NCI-H187 treated with DMSO at 0.1 percent for 48 hours (cell line): ENCODE measurements at places on chromosomes 5 and 9.

DNA sequence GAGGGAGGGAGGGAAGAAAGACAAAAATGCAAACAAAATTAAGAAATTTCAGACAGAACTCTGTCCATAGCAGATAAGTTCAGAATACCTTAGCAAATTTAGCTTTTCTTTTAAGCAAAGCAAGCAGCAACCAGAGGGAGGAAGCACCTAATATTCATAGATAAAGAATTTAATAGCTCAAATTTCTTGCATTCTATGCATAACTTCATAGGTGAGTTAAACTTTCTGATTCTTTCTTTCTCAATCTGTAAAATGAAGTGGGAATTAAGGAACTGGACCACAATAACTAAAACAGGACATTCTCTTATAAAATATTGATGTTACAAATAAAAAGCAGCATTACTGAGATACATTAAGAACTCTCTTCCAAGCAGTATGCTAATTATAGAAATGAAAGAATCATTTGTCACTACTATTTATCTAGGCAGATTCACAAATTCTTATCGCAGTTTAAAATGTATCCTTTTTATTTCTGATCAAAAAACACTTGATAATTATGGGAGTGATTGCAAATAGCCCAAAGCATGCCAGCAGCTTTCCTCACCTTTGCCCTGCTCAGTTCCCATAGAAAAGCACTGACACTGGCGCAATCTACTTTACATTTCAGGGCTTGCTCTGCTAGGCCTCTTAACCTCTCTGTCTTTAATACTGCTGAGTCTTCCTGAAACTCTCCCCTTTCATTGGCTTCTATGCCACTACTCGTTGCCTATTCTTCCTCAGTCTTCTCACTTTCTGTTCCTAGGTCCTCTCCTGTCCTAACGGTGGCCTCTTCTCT, 341.8 kb downstream of the PIK3R1 start:
- no peak for DNase-seq

- no peak for DNase-seq
These were observed 117.6 kb downstream of the PIP5K1B start for GRCh38 chr9:68822596-68823165.

DNA sequence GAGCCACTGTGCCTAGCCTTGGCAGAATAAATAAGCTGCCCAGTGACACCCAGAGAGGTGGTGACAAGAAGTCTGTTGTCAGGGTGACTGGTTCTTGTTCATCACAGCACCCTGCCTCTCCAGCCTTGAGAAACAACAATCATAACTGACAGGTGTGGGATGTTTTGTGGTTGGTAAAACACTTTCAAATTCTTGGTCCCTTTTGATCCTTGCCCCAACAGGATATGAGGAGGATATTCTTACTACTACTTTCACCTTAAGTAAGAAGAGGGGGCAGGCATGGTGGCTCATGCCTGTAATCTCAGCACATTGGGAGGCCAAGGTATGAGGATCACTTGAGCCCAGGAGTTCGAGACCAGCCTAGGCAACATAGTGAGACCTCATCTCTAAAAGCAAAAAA, 14.2 kb upstream of the FRRS1L start:
- DNase-seq, result no peak

- no peak for DNase-seq
These were observed 155.0 kb downstream of the TMEM167A start for GRCh38 chr5:82922086-82922734.

- DNase-seq, result no peak
These were observed 276.5 kb downstream of the SLIT3 start for GRCh38 chr5:169024421-169024820.

DNA sequence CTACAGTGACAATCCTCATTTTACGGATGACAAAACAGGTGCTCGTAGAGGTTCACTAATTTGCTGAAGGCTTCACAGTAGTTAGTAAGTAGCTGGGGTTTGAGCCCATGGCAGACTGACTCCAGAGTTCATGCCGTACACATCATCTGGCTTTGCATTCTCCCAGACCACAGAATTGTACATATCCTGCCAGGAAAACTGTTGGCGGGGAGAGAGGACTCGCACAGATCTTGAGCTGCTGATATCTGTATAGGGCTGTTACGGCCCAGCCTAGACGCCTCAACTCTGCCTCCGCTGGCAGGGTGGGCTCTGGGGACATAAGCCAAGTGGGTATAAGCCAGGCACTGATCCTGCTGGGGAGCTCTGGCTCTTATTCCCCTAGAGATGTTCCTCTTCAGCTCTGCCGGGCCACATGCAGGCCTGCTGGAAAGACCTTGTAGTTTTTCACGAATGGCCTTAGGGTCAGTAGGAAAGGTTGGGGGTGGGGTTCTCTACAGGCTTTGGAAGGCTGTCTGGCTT, 16.3 kb downstream of the LARP1 start:
- DNase-seq, result no peak

DNA sequence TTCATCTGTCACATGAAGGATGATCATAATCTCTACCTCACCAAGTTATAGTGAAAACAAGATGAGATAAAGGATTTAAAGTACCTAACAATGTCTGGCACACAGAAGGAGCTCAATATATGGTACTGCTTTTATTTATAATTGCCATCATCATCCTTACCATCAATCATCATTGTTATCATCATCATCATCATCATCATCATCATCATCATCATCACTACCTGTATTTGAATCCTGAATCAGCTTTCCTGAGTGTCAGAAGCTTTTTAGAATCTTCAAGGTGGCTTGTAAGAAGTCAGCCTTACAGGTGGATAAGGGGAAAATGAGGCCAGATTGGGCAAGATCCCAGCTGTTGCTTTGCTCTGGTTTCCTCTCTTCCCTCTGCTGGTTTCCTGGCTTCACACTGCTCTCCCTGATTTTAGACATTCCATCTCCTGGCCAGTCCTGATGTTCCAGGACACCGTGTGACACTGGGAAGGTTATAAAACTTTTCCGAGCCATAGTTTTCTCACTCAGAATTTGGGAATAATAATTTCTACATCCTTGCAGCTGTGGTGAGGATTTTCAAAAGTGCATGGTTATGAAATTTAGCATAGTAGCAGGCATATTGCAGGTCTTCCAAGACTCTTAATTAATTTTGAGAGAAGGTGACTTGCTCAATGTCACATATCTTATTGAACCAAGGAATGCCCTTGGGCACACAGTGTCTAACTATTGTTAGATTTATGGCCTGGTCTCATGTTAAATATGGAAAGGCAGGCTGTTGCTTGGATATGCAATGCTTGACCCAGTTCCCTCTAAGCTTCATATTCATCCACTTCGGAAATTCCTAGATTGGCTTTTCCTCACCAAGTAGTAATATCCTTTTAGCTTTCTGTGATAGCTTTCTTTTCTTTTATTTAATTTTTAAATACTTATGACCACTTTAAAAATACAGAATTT, 160.7 kb downstream of the TMEM38B start:
- no peak for DNase-seq

DNA sequence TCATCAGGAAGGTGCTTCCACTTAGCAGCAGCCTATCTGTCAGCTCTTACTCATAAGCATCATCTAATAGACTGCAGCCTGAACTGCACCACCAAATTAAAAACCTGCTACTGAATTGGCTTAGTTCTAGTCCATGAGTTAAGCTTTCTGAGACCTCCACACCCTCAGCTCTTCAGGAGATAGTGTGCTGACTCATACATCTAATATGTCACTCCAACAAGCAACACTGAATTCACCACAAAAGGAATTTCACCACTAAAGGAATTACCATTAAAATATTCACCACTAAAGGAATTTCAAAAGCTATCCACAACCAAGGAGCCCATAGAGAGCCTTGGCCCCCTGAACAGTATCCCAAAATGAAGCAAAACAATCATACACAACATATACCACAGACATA, 418.5 kb upstream of the RORB start:
- DNase-seq, result no peak

DNA sequence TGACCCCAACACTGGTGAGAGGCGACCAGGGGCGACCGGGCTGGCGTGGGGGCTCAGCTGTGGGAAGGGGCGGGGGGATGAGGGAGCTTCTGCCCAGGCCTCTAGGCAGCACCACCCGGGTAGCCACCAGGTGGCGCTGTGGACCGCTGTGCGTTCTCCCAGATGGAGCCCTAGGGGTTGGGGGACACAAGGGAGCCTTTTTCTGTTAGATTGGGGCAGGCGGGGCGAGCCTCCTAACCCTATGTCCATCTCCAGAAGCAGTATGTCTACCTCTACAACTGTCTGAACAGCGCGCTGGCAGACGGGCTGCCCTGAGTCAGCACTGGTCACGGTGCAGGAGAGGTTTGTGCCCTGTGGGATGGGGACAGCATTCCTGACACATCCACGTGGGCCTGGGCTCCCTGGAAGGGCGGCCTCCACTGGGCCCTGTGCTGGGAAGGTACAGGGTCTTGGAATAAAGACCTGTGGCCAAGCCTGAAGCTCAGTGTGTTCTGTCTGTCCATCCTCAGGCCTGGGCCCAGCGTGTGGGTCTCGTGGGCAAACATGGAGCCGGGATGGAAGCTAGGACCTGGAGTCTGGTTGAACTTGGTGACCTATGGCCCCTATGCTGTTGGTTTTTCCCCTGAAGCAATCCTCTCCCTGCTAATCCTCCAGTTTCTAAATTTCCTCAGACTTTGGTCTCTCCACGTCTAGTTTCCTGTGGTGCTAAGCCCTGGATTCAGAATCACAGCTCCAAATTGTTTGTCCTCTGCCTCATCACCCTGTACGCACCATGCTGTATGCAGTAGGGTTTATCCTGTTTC, 23.1 kb upstream of the SPTLC1 start:
- no peak for DNase-seq

- no peak for DNase-seq
These were observed 32.6 kb downstream of the UBAP1 start for GRCh38 chr9:34211395-34211794.

DNA sequence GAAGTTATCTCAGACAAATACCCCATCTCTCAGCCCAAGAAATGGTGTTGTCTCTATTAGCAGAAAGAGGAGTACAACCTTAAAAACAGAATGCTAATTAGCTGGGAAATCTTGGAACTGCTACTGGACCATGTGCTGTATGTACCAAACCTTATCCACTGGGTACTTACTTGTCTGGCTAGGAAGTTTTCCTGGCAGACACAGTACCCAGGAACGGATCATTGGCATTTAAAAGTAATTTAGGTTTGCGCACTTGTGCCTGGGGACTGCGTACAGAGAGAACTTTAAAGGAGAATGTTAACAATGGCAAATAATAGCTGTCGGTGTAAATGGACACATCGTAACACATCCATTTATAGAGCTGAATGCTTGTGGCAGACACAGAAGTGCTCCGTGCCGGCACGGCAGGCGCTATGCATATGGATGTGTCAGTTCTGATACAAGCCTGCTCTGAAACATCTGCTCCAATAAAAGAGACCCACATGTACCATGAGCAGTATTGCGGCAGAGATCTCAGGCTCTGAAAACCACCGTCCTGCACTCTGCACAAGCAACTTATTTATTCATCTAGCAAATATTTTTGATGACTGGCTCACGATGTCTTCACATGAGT, 290.6 kb upstream of the PANK3 start:
- no peak for DNase-seq

GRCh38 chr5:177520916-177521513, 4.3 kb upstream of the DDX41 start:
- DNase-seq, result no peak

GRCh38 chr9:123150708-123151503, 117.4 kb downstream of the GPR21 start:
- DNase-seq, result no peak

DNA sequence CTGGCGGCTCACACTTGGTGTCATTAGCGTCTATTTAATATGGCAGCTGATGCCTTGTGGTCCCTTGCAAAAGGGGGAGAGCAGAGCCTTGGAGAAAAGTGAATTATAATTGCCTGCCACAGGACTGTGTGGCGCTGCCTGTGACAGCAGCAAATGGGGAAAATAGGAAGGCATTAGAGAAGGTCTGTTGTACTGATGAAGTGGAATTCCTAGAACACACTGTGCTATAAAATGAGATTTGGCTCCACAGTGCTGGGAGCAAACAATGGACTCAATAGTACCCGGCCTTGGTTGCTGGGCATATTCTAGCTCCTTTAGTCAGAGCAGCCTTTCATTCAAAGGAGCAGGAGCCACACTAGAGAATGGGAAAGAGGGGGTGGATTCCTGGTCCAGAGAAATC, 21.3 kb downstream of the SEMA6A start:
- no peak for DNase-seq

- no peak for DNase-seq
These were observed 2.8 kb downstream of the PITX1 start for GRCh38 chr5:135030956-135031812.

- no peak for DNase-seq
These were observed 365.6 kb downstream of the MAN2A1 start for GRCh38 chr5:110055302-110055701.

DNA sequence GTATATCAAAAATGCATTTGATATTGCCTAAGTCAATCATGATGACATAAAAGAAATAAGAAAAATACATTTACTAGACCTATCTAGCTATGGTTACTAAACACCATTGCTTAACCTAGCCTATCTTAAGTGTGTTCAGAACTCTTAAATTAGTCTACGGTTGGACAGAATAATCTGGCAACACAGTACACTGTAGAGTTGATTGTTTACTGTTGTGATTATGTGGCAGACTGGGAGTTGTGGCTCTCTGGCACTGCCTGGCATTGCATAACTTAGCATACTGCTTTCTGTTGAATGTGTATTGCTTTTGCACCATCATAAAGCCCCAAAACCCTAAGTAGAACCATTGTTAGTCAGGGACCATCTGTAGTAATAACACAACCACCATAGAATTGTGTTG, 21.2 kb upstream of the ZFAND5 start:
- no peak for DNase-seq

DNA sequence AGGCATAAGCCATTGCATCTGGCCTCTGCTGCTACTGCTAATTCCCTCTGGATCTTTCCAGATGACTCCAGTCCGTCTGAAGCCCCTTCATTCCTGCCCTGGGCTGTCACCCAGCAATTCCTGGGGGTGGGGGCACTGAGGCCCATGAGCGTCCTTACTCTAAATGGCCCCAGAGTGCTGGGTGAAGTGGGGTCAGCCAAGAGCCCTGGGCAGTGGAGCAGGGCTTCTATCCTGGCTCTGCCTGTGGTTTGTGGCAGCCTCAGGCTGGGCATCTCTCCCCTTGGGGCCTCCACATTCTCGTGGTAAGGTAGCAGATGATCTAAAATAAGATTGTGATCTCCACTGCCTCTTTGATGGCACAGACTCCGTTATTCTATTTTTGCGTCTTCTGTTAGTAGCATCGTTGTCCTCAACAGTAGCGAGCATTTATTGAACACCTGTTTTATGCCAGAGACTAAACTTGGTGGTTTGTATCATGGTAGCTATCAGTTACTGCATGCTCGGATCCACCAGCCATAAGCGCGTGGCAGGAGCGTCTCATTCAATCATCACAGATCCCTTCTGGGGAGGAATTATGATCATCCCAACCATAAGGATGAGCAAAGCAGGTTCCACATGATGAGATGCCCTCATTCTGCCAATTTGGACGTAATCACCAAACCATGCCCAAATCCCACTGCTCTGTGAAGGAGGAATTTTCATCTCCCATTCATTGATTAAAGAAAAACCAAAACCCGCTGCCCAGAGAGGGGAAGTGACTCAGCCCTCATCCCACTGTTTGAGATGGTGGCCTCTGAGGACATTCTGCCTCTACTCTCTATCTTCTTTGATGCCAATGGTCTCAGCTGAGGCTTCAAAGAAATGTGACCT, 21.9 kb upstream of the DUSP1 start:
- no peak for DNase-seq

GRCh38 chr9:33393581-33393980, 8.8 kb downstream of the AQP7 start:
- DNase-seq, result no peak

- no peak for DNase-seq
These were observed 365.1 kb upstream of the PRR16 start for GRCh38 chr5:120098902-120099535.
